ENCODE measurements at places on chromosomes 11 and 22.

DNA sequence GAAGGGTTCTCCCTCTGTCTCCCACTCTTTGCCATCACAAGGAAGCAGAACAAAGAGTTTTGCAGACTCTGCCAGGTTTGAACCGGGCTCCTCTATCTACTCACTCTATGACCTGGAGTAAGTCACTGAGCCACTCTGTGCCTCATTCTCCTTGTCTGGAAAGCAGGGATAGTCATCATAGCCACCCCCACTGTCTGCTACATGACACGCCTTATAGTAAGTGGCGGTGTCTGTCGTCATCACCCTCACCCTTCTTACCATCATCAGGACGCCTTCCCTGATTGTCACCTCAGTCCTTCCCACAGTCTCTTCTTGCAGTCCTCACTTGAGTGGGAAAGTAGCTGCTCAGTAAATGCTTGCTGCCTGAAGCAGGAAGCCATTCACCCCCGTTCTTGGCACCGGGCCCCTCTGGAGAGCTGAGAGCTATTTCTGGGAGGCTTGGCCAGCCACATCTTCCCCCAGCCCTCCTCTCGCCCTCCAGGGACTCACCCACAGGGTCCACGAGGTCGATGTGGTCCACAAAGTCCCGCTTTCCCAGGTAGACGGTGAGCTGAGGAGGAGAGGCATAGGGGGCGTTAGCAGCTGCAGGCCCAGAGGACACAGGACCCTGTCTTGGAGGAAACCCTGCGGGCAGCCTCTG, 46.4 kb downstream of the TPBGL start:
- no peak for DNase-seq

- DNase-seq: no peak
Observed at GRCh38 chr11:85109141-85109540, 518.0 kb downstream of the DLG2 start.

GRCh38 chr11:16960250-16960649, 54.0 kb downstream of the PLEKHA7 start:
- no peak for DNase-seq

GRCh38 chr11:118522571-118523072, 4.7 kb upstream of the TTC36 start:
- no peak for DNase-seq

DNA sequence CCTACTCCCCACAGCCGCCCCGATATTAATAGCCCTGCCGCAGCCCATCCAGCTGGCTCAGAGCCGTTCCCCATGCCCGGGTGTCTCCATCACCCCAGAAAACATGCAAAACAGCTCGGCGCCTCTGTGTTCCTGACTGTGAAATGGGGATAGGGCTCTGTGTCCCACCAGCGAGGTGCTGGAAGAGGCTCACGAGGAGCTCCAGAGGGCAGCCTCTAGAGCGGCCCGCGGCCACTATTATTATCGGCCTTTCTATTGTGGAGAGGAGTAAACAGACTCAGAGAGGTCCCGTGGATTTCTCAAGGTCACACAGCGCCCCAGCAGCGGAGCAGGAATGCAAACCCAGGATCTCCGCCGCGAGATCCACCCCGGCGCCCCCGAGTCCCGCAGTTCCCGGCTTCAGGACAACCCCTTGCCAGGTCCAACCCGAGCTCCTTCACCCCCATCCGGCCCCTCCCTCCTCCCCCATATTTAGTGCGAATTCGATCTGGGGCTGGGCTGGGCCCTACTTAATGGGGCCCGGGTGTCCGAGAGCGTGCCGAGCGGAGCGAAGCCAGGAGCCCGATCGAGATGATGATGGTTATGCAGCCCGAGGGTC, at the start of gene ACTN3:
TSS of gene ACTN3 (plus strand) at position 536 of the 598 bp plus-strand sequence. CDS start at position 571, 35 bp downstream.
- no peak for DNase-seq

DNA sequence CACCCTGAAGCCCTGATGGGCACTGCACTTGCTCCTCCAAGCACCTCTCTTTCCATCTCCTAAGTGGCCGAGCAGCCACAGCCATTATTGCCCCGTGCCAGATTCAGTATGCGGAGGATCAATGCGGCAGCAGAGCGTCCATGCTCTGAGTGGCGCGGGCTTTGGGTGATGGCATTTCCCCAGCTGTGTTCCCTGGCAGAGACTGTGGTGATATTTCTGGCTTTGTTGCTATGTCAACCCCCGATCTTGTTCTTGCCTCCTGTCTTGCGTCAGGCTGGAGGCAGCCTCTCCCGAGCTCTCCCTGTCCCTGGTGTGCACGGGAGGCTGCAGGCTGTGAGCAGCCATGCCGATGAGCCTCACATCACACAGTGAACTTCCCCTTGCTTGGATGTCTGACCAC, 1018.6 kb downstream of the TBC1D22A start:
- no peak for DNase-seq

DNA sequence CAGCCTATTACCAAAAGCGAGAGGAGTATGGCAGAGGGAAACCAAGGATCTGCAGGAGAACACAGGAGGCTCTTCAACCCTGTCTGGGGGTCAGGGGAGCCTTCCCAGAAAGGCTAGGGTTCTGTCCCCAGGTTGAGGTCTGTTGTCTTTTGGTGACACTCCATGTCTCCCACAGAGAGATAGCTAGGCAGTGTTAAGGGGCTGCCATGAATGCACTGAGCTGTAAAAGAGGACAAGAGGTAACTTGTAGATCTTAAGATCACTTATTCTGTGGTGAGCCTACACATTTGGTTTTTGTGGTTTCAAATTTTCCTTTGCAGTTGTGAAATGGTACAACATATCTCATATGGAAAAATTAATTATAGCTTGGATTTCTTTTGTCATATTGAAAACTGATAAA, 6.0 kb upstream of the ACER3 start:
- no peak for DNase-seq

- no peak for DNase-seq
Observed at GRCh38 chr11:61806785-61807184, 10.0 kb downstream of the FADS1 start.

DNA sequence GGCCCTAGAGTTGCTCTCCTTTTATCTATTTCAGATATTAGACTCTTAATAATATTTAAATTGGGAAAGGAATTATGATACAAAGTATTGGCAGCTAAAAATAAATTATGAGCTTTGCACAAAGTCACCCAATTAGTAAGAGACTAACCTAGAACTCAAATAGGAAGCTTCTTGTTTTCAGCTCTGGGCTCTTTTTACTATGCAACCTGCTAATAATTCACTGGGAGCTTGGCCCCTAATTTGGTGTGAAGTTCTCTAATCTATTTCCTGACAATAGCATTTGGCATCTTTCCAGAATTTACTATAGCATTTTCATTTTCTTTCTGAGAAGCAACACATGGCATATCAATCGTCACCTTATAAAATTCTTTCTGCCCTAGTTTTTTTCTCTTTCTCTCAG, 727.7 kb upstream of the ANO5 start:
- no peak for DNase-seq

GRCh38 chr11:106477776-106478175, 400.3 kb downstream of the AASDHPPT start:
- no peak for DNase-seq

GRCh38 chr22:23079814-23080521, 9.6 kb downstream of the GNAZ start:
- no peak for DNase-seq

DNA sequence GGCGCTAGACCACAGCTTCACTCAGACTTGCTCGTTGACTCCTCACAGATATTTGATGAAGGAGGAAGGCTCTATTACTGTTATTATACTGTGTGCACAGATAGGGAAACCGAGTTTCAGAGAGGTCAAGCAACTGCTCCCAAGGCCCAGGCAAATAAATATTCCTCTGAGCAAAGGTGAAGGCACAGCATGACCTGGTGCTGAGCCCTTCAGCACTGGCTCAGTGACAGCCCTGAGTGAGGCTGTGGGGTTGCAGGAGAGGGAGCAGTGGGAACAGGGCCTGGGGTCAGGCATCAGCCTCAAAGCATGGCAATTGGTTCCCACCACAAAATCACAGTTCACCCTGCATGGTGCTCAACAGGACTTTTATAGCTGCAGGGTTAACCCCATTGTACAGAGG, 7.1 kb downstream of the POLR3H start:
- no peak for DNase-seq

DNA sequence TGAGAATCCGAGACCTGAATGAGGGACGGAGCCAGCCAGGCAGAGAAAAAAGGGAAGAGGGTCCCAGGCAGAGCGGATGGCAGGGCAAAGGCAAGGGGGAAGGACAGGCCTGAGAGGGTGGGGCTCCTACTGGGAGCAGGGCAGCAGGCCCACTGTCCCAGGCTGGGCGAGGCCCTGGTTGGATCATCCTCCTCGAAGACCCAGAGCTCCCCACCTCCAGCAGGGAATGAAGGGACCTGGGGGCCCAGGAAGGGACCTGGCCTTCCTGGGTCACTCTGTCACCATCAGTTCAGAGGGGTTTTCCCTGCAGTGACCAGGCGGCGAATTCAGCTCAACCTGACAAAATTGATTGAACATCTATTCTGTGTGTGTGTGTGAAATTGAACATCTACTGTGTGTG, 4.0 kb downstream of the CD5 start:
- no peak for DNase-seq

- DNase-seq: no peak
Observed at GRCh38 chr11:6622261-6623171, 3.3 kb upstream of the TPP1 start.

DNA sequence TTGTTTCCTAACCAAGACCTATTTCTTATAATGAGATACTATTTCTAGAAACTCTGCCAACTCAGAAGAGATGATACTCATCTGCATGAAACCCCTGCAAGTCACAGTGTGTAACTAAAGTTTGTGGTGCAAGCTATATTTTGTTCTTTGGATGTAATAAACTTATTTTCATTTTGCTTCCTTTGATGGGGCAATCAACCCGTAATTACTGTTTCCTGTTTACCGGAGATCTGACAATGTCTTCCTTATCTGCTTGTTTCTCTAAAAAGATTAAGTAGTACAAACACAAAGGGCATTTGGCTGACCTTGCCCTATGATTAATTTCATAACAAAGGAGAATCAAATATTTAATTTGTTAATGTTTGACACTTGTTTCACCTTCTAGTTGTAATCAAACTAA, 846.6 kb upstream of the ANO3 start:
- DNase-seq: no peak

- no peak for DNase-seq
Observed at GRCh38 chr22:43749473-43749872, 62.6 kb downstream of the EFCAB6 start.

GRCh38 chr22:20656902-20657836, 116.7 kb upstream of the SERPIND1 start:
- no peak for DNase-seq

DNA sequence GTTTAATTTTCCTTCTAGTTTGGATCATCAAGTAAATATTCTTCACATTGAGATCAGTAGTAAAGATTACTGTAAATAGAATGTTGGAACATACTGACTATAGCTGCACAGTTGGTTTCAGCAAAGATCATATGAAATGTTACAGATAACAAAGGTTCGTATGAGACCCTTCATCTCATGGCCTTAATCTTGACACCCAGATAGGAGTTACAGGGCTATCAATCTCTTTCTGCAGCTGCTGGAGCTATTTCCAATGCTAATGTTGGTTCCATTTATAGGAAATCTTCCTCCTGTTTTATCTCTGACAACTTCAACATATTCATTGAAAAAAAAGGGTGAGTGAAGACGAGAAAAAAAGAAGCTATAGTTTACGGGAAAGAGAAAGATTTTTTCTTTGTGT, 495.6 kb downstream of the JRKL start:
- DNase-seq: no peak

DNA sequence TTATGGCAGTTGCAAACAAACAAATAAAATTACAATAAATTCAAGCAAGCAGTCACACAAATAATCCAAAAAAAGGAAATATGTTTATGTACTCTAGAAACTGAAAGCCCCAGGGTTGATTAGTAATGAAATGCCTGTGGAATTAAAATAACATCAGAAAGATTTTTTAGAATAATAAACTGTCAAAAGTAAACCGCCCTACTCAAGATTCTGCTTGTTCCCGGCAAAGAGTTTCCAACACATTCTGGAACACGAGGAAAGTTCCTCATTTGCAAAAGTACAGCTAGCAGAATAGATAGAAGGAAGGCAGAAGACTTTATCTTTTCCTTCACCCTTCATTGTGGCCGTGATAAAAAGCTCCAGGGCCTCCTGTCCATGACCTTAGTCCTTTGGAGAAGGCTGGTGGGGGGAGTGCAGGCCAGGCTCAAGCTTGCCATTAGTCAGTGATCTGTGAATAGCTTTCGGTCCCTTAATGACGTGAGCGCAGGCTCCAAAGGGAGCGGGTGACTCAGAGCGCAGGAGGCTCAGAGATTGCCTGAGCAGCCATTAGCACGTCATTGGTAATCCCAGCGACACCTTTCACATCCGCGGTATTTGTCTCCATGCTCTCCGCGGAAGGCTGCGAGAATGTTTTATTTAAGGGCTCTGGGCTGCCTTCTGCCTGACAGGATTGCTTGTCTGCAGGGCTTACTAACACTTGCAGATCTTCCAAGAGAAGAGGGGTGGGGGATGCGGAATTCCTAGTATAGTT, 458.3 kb downstream of the METTL15 start:
- DNase-seq: no peak

DNA sequence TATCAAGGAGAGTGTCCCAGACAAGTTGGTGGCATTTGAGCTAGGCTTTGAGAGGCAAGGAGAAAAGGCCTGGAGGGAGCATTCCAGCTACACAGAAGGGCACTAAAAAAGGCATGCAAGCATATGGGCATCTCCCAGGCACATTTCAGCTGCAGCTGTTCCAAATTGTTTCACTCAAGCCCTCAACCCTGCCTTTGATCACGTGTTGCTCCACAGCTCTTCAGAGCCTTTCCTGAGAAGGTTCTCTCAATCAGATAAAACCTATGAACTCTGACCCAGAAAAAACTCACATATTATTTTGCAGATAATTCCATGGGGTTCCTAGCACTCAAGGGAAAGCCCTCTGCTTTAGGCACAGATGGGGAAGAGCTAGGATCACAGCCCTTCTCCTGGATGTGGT, 24.4 kb upstream of the HSPA8 start:
- DNase-seq: no peak

DNA sequence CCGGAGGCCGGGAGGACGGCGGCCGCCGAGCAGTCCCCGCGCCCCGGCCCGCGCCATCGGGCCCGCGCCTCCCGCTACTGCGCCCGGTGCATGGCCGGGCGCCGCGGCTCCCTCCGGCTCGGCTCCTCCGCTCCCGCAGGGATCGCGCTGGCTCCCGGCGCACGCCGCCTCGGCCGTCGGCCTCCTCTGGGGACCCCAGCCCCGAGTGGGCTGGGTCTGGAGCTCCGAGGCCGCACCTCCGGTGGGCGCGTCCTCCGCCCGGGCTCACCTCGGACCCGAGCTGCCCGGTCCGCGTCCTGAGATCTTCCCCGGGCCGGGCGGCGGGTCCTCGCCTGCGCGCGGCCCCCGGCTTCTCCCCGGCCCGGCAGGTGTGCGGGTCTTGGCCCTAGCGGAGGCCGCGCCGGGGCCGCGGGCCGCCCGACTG, 251 bp downstream of the SHISA8 start:
- DNase-seq: no peak

- no peak for DNase-seq
Observed at GRCh38 chr11:118437208-118438125, 1.2 kb downstream of the KMT2A start.
